ENCODE measurements at places on chromosomes 4 and X. TPM values are rescaled to one million over a fixed set of nuclear protein-coding genes. Genes with fewer than 3 reads are reported as not detected.

Gene CCDC160
- not detected for total RNA-seq

Gene FGF5
- total RNA-seq, result 0.34 TPM

Gene CDS1
- total RNA-seq, result 0.81 TPM

Gene RAB40A
- not detected for total RNA-seq

Gene CSAG2
- total RNA-seq, result not detected

Gene GRPR
- total RNA-seq, result 0.09 TPM

Gene CHRDL1
- not detected for total RNA-seq

Gene GPR119
- total RNA-seq, result not detected

Gene CENPVL1
- not detected for total RNA-seq

Gene LEF1
- total RNA-seq, result not detected

Gene SEPSECS
- total RNA-seq, result 2.5 TPM

Gene PF4V1
- total RNA-seq, result not detected

Gene FAM184B
- total RNA-seq, result not detected

Gene MTCP1
- total RNA-seq, result 15.0 TPM

Gene RTL3
- total RNA-seq, result 0.05 TPM

Gene SAGE1
- total RNA-seq, result 0.03 TPM

Gene GPM6B
- total RNA-seq, result 0.03 TPM

Gene MAGEA2B
- total RNA-seq, result not detected

Gene OPRPN
- total RNA-seq, result not detected

Gene ADAMTS3
- total RNA-seq, result 0.06 TPM

Gene TMPRSS11B
- not detected for total RNA-seq

Gene RHOXF2B
- total RNA-seq, result not detected

Gene SLC25A5
- 719 TPM for total RNA-seq

Gene ZFP92
- total RNA-seq, result 0.54 TPM

Gene INTU
- total RNA-seq, result 2.3 TPM

Gene SYN1
- 0.31 TPM for total RNA-seq

Gene CSAG1
- 0.59 TPM for total RNA-seq

Gene CT45A1
- not detected for total RNA-seq

Gene TLR3
- total RNA-seq, result 0.25 TPM

Gene DNAAF6
- not detected for total RNA-seq

Gene SORBS2
- total RNA-seq, result not detected
